Cerebellar cortex (tissue), 1 donor: ENCODE measurements at places on chromosomes 7 and 10.

- DNase-seq: no peak
Measured at GRCh38 chr10:77746047-77746707, 108.6 kb upstream of the KCNMA1 start.

- no peak for DNase-seq
Measured at GRCh38 chr7:31261341-31261740, 79.2 kb downstream of the NEUROD6 start.

GRCh38 chr10:33734393-33735155, 400.1 kb upstream of the NRP1 start:
- no peak for DNase-seq

DNA sequence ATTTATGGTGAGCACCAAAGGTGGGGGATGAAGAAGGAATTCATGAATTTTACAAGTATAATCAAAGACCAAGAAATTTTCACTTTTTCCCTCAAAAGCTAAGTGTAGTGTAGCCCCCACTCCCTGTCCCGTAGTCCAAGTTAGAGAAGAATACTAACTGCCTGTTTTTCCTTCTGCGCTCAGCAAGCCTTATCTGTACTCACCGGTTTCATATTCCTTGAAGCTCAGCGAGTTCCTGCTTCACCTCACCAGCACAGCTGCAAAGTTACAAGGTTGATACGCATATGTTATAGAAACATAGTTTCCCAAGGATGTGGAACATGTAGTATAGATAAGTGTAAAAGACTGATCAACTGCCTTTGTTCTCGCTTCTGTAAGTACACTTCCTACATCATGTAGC, 16.0 kb upstream of the ZNF33B start:
- no peak for DNase-seq

DNA sequence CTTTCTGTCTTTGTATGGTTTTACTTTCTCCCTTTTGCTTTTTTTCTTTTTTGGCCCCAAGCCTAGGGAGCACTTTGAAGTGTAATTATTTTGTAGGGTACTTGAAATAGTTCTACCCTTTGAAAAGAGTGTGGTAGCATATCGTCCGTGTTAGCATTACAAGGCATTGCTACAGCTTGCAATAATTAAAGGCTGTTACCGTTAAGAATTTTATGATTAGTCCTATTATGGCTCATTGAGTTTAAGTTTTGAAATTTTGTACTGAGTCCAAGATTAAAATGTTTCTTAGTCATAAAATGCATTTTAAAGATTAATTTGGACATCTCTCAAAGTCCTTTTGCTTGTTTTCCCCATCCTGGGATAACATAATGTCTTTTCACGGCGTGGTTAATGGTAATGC, 490.0 kb upstream of the LRRN3 start:
- no peak for DNase-seq

DNA sequence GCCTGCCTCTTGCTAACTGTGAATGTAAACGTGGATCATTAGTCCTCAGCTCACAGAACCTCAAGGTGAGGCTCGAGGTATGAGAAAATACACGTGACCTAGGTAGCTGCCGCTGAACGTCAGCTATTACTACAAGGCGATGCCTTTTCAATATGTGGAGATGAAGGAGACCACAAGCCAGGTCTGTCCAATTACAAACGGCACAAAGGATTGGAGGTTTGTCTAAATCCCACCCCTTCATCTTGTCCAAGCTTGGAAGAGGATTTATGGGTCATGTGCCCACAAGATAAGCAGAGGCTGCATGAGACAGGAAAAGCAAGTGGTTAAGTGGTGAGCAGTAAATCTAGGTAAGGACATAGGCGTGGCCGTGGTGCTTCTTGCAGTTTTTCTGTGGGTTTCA, 3.4 kb downstream of the H2BK1 start:
- DNase-seq: no peak

GRCh38 chr7:107559864-107560263, 3.9 kb downstream of the COG5 start:
- no peak for DNase-seq
